MCF 10A (cell line): ENCODE measurements at places on chromosomes 5 and 9.

DNA sequence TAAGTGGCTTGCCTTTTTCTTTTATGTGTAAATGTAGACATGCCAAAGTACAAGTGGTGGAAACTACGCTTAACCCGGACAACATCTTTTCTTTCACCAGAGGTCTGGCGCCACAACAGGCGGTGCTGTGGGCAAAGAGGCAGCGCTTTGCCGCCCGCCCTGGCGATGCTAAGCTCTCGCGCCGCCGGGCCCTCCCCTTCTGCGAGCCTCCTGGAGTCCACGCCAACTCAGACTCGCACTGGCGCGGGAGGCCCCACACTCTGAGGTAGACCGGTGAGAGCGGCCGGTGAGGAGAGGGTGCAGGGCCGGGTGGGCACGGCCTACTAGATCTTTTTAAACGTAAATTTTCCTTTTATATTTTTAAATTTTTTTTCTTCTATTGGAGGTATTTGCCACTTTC lies 2253.1 kb upstream of the C9orf72 start:
- DNase-seq, result no peak

DNA sequence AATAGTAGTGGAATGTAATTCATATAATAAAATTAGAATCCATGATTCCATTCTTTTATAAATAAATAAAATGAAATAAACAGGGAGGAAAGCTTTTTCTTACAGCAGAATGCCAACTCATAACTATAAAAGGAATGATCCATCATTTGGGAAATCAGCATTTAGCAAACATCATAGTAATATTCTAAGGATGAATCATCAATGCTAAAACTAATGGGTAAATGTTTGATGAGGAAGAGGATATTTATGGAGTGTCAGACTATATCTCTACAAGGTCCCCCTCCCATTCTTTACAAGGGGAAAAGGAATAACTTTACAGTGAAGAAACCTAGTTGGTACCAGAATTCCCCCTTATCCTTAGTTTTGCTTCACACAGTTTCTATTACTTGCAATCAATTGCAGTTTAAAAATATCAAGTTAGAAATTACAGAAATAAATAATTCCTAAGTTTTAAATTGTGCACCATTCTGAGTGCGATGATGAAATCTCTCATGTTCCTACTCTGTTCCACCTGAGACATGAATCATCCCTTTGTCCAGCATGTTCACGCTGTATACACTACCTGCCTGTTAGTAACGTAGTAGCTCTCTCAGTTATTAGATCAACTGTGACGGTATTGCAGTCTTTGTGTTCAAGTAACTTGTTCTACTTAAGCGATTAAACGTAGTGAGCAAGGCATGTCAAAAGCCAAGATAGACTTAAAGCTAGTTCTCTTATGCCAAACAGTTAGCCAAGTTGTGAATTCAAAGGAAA lies 14.2 kb upstream of the JAKMIP2 start:
- DNase-seq, result peak; percentile 65

DNA sequence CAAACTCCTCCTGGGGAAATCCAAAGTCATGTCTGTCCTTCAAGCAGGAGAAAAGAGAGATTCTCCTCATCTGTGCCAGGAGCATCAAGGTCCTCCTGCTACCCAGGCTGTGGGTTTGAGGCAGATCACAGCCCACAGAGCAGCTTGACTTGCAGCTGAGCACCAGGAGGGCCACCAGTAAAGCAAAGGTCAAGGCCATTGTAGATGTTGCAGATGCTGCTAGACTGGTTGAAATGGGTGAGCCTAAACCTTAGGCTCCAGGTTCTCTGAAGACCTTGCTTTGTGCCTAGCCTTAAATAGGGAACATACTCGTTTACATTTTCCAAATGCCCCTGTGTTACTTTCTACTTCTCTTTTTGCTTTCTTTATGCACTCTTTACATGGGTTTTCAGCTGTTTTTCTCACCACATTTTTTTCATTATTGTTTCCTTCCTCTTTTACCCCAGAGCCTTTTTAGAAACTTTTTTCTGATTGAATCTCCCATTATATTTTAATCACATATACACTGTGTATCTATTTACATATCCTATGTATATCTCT lies at the start of gene IFNA2:
Gene IFNA2 (minus strand): TSS at position 268 of the 540 bp plus-strand sequence. CDS start 69 bp downstream, at position 199.
- DNase-seq, result no peak

DNA sequence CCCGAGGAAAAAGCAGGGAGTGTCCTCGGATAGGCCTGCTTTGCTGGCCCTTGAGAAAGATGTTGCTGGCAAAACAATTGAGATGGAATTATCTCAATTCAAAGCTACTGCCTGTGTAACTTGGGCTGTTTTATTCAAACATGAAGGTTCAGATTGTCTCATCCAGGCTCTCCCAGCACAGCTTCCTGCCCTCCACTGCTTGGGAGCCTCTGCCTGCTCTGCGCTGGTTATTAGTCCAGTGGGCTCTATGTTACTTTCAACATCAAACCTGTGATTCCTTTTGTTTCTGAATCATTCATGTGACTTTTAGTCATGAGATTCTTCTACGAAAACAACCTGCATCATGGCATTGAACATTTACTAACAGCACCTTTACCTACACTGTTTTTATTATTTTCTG lies 123.2 kb downstream of the SNCAIP start:
- DNase-seq, result no peak

- peak; percentile 74 for DNase-seq
Measured at GRCh38 chr5:102799017-102799416, 43.9 kb downstream of the PAM start.

DNA sequence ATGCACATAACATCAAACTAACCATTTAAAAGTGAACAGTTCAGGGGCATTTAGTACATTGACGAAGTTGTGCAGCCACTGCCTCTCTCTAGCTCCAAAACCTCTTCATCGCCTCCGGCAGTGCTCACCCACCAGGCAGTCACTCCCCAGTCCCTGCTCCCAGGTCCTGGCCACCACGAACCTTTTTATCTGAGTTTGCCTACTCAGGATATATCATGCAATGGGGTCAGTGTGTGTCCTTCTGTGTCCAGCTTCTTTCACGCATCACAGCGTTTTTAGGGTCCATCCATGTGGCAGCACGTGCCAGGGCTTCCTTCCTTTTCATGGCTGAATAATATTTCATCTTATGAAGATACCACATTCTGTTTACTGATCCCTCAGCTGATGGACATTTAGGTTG lies 4.6 kb downstream of the AHRR start:
- no peak for DNase-seq

DNA sequence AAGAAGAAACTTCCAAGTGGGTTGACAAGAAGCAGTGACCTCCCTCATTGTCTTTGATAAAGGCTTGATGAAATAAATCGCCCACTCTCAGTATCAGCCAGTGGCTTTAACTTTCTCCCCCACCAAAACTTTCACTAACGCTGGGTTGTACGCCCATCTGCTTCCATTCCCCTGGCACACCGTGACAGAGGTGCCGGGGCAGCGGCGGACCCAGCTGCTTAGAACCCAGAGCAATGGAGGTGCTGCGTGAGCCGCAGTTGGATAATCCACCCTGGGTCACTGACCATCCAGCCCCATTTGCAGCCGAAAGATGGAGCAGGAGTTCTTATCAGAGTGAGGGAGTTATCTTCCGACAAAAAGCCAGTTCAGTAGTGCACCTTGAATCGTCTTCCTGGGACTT lies 270.7 kb downstream of the ARHGEF28 start:
- DNase-seq, result no peak

DNA sequence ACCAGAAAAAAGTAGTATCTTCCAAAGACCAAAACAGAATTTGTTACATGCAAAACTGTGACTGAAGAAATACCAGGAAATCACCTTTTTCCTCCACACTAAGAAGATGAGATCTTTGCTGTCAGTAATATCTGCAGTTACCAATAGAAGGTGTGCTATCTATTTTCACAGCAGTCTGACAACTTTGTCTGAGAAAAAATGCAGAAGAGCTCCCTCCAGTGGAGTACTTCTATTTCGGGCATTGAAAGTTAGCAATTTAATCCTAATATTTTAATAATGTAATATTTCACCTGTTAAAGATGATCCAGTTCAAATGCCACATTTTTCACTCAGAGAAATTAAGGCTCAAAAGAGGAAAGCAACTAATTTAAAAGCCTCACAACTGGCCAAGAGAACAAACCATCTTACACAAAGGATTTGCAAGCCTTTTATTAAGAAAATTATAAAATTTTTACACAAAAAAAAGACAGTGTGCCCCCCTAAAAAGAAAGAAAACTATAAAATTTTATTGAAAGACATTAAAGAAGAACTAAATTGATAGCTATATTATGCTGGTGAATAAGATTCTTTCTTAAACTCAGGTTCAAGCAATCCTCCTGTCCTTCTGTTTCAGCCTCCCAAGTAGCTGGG lies 50.6 kb downstream of the DEPDC1B start:
- DNase-seq, result peak; percentile 63

DNA sequence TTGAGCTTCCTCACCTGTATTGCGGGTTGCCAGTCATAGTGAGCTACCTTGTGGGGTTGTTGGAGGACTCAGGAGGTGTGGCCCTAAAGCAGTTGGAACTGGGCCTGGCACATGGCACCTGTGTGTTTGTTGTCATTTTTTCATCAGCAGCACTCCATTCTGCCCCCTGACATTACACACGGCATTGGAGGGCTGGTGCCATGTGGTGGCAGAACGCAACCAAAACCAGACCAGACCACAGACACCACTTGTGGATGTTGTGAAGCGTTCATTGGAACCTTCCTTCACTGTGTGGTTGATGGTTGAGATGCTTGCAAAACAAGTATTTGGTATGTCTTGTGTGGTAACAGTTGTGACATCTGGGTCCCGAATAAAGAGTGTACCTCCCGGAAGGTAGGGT lies 113.2 kb upstream of the ERCC6L2 start:
- no peak for DNase-seq

DNA sequence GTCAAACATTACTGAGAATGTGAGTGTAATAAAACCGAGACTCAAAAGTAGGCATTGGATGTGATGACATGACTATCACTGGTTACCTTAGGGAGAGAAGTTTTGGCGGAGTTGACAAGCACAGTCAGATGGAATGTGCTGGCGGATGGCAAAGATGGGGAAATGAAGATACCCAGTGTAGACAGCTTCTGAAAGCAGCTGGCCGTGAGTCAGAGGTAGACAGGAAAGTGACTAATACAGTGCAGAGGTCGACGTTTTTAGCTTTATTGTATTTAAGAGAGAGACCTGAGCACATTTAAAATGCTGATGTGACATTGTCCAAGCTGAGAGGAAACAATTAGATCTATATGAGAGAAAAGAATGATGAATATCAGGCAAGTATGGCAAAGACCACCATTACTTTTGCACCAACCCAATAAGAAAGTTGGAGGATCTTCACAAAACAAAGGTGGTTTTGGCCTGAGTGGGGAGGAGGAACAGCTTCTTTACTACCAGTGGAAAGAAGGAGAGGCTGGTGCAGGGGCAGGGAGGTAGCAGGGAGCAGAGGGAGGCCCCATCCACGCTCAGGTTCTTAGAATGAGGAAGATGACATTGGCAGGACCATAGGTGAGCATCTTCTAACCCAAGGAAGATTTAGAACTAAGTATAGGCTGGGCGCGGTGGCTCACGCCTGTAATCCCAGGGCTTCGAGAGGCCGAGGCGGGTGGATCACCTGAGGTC lies 36.7 kb upstream of the KCNIP1 start:
- peak; percentile 96 for DNase-seq

- DNase-seq, result no peak
Measured at GRCh38 chr5:156259618-156260017, 67.3 kb upstream of the SGCD start.

DNA sequence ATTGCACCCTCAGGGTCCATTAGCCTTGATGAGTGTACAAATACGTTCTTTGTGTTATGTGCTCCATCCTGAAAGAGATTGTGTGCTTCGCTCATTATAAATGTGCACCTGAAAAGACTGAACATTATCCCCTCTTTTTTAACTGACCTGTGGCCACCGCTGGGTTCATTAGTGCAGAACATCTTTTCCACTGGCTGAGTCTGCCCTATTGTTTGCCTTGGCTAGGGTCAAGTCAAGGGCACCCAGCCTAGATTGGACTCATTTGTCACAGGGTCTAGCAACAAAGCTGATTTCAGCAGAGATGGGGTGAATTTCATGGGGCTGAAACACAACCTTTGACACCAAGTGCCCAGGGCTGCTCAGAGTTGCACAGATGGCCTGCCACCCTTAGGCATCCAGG lies 764.1 kb upstream of the ARRDC3 start:
- DNase-seq, result no peak

DNA sequence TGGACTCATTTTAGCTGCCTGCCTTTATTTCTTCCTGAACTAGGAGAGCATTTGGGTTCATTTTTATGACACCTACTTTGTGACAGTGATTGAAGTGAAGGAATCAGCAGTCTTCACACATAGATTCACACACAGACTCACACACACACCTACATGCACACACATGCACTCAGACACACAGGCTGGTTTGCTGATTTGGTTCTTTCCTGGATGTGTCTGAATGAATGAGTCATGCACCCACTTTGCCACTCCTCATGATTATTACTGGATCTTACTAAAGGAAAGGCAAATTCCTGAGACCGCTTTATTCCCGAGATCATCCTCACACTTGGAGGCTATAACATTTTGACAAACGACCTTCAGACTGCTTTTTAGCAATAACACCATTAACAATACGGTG lies 529.5 kb downstream of the AGTPBP1 start:
- peak; percentile 72 for DNase-seq

DNA sequence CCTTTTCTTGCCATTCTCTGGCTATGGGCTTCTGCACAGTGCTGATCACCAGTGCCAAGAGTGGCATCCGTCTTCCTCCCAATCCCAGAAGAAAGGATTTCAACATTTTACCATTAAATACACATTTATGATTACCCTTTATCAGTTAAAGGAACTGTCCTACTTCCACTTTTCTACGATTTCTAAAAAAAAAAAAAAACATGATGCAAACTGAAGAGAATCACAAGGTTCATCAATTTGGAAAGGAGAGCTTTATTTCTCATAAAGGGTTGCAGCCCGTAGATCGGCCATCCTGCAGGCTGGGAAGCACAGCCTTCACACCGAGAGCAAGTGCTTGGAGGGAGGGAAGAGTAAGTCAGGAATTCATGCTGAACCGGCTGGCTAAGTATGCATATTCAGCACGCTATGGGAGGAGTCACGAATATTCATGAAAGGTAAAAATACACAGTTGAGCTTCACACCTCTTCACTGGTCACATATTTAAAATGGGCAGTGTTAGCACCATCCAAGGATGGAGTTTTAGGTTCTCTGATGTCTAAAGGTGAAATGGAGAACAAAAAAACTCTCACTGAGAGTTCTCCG lies 52.5 kb upstream of the SEMA4D start:
- no peak for DNase-seq

DNA sequence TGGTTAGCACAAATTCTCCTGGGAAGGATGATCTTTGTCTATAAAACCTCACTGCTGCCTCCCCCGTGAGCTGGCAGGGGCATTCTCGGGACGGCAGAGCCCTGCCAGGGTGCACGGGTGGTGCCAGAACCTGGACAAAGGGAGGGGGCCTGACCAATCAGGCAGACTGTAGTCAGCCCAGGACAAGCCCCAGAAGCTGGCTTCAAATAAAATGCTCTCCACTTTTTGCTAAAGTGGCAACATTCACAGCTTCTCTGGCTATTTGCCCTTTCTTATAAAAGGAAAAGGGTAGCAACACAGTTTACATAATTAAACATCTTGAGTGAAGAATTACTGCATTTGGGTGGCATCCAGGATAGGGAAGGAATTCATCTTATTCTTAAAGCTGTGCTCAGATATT lies 14.4 kb downstream of the IL9 start:
- no peak for DNase-seq

GRCh38 chr9:126614455-126615244 lies 922 bp downstream of the LMX1B start:
- DNase-seq, result no peak
